GM18507 (cell line): ENCODE measurements at places on chromosomes 1 and 21.

- no peak for DNase-seq
Observed at GRCh38 chr1:71307451-71307850, 226.6 kb upstream of the ZRANB2 start.

DNA sequence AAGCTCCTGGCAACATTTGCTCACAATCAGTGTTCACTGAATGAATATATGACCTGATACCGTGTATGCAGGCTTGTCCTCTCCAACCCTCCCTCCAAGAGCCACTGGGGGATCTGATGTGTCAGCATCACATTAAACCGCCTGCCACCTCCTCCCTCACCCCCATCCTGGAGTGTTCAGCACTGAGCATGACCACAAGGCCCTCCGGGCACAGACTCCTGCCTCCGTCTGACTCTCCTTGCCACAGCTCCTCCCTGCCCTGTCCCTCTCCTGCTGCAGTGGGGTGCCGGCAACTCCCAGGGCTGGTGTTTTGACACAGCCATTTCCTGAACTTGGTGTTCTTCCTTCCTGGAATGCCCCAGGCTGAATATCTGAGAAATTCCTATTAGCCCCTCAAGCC is 136.7 kb downstream of the FCRL5 start:
- DNase-seq: no peak

- DNase-seq: no peak
Observed at GRCh38 chr1:50152236-50152635, 43.5 kb downstream of the ELAVL4 start.

DNA sequence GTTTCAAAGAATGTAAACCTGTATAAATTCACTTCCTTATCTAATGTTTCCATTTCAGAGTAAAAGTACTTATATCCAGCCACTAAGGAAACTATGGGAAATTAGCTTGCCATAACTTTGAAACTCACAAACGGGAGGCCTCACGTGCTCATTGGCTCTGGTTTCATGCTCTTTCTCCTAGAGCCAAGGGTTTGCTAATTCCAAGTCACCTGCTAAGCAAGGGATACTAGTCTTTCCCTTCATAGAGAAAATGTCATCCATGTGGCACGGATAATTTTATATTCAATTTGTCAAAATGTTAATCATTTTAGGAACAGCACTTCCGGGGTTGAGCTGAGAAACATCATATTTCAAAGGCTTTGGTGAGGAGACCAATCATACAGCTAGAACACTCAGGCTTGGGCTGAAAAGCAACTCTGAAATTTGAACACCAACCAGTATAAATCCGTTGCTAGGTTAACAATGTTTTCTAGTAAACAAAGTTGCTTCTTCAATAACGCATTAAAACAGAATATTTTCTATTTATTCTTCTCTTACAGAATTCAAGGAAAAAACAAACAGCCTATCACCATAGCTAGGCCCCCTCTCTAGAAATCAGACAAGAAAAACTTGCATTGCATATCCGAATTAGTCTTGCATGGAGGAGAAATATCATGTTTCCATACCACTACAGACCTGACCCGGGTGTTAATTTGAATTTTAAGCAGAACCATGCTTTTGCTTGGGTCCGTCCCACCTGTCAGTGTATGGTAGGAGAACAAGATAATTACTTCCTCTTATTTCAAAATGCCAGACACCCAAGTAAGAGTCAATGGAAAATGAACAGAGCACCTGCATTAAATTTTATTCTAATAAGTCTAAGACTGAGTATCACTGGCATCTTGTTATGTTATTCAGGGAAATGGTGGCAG is 196.1 kb upstream of the ESRRG start:
- DNase-seq: no peak

- DNase-seq: no peak
Observed at GRCh38 chr1:172286629-172287076, 133.8 kb upstream of the C1orf105 start.
